CD4-positive, alpha-beta T cell treated with Interferon gamma for 1 hour (primary cell): ENCODE measurements at places on chromosomes 13 and 19.

GRCh38 chr13:74145249-74145975 lies 11.2 kb upstream of the KLF12 start:
- DNase-seq: no peak

- no peak for DNase-seq
These were observed 4.5 kb downstream of the MZF1 start for GRCh38 chr19:58568453-58569130.

- DNase-seq: no peak
These were observed 11.2 kb upstream of the MADCAM1 start for GRCh38 chr19:485077-485476.

DNA sequence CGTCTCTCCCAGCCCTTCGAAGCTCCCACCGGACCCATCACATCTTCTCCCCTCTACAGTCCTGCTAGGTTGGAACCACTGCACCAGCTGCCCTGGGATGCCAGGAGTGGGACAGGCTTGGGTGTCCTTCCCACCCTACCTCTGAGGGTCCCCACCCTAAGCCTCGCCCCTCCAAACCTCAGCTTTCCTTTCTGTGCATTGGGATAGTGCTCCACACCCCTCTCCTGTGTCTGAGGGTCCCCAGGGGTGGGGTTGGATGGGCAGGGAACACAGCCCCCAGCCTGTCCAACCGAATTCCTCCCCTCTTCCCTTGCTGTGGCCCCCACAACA lies 1.9 kb upstream of the BCL3 start:
- DNase-seq: no peak

DNA sequence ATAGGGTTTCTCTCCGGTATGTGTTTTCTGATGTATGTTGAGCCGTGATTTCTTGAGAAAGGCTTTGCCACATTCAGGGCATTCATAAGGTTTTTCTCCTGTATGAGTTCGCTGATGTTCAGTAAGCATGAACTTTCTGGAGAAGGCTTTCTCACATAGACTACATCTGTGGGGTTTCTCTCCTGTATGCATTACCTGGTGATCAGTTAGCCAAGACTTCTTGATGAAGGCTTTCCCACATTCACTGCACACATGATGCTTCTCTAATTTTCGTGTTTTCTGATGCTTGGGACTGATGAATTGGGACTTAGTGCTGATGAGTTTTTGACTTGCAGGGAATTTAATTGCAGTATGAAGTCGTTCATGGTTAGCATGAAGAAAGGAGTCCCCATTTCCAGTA lies 21.1 kb downstream of the ZNF350 start:
- DNase-seq: no peak

DNA sequence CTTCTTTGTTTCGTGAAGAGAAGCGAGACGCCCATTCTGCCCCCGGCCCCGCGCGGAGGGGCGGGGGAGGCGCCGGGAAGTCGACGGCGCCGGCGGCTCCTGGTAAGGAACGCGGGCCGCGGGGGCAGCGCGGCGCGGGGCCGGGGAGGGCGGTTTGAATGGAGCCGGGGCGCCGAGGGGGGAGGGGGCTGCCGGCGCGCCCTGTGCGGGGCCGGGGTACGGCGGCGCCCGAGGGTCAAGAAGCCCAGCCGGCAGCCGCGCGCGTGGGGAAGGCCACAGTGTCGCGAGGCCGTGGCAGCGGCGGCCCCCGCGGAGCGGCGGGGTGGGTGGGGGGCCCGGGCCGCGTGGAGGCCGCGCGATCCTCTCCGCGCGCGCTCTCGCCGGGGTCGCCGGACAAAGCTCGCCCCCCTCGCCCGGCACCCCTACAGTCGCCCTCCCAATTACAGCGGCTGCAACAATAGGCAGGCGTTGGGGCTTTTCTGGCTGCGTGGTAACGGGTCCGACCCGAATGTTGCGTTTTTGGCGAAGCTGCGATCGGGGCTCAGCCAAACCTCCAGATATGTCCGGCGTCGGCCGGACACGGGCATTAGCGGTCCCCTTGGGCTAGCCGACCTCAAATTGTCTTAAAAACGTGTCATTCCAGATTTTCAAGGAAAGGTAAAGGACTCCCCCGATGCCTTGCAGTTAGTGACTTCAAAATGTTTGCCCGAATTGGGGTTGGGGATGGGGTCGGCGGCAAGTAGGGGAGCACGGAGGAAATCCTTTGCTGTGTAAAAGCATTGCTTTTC lies 437 bp downstream of the SMARCA4 start:
- peak; percentile 14 for DNase-seq

- no peak for DNase-seq
These were observed 191.5 kb upstream of the IPO5 start for GRCh38 chr13:97761796-97762540.

DNA sequence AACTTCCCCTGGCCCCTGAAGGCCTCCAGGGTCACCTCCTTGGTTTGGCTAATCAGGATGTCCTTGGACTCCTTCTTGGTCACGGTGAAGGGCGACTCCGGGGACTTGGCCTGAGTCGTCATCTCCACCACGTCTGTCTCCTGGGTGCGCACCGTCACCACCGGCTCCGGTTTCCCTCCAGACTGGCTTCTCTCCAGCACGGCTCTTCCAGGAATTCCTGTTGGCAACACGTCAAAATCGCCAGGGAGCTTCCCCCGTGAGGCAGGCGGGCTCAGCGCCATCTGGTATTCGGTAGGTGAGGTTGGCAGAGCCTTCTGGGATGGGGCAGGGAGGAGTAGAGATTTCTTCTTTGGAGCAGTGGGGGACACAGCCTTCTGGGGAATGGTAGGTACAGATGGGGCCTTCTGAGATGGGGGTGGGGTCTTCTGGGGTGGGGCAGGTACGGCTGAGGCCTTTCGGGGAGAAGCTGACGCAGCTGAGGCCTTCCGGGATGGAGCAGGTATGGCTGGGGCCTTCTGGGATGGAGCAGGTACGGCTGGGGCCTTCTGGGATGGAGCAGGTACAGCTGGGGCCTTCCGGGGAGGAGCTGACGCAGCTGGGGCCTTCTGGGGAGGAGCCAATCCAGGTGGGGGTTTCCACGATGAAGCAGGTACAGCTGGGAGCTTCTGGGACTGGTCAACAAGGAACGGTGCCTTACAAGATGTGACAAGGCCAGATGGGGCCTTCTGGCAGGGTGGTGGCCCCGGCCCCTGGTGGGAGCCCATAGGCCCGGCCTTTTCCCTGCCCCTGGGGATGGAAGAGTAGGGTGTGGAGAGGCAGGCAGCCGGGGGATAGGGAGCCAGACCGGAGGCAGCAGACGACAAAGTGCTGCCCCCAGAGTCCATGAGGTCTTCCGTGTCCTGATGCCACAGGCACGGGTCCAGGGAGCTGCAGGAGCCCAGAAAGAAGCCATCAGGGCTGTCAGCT lies 3.8 kb downstream of the GARIN5B start:
- DNase-seq: no peak

GRCh38 chr13:85785205-85785604 lies 14.0 kb downstream of the SLITRK6 start:
- no peak for DNase-seq

GRCh38 chr13:22000191-22000590 lies 329.3 kb downstream of the FGF9 start:
- no peak for DNase-seq

- DNase-seq: no peak
These were observed 12.5 kb upstream of the MAP1S start for GRCh38 chr19:17706750-17707181.

DNA sequence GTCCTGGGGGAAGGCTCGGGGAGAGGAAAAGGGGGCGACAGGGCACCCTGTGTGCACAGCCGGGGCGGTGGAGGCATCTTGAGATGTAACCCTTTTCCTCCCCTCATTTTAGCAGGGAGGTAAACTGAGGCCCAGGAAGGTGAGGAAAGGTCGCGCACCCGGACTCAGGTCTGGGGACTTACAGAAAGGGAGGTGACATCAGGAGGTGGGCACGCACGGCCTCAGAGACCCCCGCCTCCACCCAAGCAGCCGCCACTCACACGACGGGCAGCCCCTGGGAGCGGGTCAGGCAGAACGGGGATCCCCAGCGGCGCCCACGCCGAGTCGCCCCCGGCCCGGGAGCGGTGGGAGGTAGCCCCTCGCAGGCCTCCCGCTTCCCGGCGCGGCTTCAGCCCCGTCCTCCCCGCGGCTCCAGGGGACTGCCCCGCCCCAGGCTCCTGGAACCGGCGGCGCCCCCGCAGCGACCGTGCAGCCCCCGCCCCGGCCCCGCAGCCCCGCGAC lies 477 bp downstream of the PIP5K1C start:
- no peak for DNase-seq

DNA sequence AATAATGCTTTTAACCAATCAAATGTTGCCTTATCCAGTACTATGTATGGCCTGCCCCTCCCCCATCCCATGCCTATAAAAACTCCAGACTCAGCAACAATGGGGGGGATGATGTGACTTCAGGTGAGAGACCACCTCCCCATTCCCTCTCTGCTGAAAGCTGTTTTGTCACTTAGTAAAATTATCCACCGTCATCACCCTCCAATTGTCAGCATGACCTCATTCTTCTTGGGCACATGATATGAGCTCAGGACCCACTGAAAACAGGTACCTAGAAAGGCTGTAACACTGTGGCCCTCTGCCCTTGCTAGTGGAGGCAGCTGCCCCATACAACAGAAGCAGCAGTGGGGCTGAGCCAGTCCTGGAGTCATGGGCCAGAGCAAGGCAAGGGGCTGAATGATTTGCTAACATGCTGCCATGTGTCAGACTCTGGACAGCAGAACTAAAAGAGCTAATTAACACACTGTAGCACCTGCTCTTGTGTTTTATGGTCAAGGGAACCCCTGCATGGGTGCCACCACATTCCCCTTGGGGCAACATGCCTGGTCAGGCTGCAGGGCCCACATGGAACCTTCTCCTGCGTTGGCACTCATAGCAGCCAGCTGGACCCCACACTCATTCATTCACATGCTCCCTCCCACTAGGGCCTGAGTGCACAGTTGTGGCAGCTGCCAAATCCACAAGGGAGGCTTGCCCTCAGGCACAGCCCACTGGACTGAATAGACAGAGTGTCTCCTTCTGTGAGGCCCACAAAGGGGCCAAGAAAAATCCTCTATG lies 722.2 kb upstream of the PCDH20 start:
- DNase-seq: no peak

GRCh38 chr13:72025836-72026235 lies 158.8 kb upstream of the DACH1 start:
- DNase-seq: no peak

- DNase-seq: no peak
These were observed 164.2 kb downstream of the FOXO1 start for GRCh38 chr13:40502236-40502635.

DNA sequence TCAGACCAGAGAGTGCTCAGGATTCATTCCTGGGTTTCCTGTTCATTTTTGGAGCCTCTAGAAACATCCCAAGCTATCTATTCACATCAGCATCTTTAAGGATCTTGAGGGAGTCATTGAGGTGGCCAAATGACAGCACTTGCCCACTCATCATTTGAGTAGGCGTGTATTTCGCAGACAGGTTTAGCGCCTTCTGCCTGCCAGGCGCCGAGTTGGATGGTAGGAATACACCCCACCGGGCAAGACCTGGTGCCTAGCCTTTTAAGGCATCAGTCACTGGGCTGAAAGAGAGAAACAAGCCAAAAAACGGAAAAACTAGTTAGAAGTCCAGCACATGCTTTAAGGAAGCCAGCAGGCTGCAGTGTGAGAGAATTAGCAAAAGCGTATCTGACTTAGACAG lies 33.8 kb downstream of the PEX11G start:
- DNase-seq: no peak

- peak; percentile 90 for DNase-seq
These were observed at the start of gene ZNF763 for GRCh38 chr19:11964858-11965645. TSS of gene ZNF763 (plus strand) at chr19:11965040. CDS start at chr19:11965209, 169 bp downstream.

DNA sequence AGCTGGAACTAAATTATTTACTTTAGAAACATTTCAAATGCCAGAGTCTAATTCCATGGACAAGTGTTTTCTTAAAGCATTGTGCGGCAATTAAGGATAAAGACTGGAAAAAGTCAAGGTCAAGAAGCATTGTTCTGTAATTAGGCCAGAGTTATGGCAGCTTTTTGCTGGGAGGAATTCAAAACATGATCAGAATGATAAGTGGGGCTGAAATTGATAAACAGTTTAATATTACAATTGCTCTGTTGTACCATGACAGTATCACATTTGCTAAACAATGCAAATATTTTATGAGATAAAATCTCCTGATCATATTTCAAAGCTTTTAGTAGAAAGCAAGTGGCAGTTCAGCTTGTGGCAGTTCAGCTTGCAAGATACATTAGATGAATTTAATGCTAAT lies 513.7 kb downstream of the GPC6 start:
- no peak for DNase-seq

DNA sequence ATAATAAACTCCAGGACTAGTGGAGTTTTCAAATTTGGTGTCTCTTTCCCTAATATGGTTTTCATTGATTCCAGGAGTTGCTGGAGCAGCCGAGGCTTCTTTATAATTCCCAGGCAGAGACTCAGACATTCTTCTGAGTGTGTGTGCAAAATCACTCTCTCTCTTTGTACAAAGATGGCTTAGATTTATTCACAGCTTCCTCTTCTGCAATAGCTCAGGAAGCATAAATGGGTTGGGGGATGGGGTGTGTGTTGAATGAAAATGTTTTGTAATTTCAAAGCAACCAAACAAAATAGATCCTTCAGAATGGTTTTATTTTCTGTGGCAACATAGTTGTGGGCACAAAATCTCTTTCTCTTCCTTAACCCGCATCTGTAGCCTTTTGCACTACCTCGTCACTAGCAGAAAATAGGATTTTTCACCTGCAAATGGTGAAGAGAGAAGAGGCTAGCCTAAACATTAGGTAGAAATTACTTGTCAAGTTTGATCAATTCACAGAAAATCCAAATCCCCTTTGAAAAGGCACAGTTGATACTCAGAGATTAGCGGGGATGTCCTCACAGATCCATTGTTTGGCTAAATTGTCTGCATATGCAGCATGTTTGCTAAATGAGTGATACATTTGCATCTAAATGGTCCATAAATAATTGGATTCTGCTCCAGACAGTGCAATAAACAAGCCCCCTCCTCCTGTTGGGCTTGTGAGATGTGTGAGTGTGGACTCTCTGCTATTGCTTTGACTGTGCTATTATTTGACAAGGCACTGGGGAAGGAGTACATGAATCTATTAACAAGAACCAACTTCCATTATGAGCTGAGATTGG lies 66.7 kb downstream of the CBY2 start:
- DNase-seq: no peak

DNA sequence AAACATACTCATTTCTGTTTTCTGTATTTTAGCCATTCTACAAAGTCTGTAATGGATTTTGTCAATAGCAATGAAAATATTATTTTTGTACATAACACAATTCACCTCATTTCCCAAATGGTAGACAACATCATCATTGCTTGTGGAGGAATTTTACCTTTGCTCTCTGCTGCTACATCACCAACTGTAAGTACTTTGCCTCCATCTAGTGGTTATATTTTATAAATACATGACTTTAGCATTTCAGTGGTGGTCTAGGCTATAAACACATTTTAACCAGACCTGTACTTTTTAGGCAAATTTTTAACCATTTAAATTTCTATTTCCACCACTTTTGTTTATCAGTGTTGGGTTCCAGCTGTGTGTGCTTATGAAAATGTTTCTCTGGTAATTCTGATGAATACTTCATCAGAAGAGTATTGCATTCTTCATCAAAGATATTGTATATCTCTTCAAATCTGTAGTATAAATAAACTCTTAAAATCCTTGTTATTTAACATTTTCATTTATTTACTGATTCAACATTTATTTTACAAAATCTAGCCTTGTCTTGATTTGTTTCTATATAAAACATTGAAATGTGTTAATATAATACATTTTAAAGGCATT lies 222.4 kb downstream of the NBEA start:
- no peak for DNase-seq
